ENCODE measurements at places on chromosomes 2 and 18.

- DNase-seq = no peak
Measured at GRCh38 chr2:233380995-233381637, 26.8 kb downstream of the DGKD start.

DNA sequence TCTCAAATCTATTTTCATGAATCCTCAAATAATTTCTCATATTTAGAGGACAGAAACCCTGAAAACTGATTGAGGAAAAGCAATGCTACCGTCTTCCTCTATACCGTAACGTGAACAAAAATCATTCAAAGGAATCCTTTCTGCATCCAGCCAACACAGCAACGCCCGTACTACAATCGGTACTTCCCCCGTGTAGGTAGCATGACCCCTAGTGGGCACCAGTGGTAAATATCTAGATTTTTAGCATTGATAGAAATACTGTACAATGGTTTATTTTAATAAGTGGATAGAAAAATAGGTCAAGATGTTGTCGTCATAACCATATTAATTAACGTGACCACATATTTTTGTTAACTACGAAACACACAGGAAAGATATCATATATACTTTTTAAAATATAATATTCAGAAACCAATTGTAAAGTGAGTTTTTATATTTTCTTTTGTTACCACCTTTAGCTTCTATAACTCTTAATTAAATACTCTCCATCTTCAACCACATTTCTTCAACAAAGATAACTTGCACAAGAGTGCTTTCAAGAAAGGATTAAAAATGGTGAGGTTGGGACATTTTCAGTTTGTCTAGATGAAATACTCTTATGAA lies 194.1 kb downstream of the SS18 start:
- DNase-seq = peak; percentile 24

- no peak for DNase-seq
Measured at GRCh38 chr2:156841321-156841720, 405.1 kb downstream of the GPD2 start.

DNA sequence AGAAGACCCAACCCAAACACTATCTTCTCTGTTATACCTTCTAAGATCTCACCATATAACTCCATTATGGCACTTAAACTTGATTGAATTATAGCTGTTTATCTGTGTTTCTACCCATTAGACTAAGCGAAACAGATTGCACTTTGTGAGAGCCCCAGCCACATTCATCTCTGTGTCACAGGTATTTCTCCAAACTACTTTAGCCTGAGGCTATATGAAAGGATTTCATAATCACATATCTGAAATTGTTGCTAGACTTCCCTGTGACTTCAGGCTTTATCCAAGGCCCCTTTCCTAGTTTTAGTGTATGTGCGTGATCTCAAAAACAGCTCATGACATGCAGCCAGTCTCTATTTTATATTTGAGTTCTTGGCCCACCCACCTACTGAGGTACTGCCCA lies 745.0 kb upstream of the ACVR2A start:
- no peak for DNase-seq

GRCh38 chr2:142291969-142292368 lies 161.2 kb upstream of the LRP1B start:
- no peak for DNase-seq

DNA sequence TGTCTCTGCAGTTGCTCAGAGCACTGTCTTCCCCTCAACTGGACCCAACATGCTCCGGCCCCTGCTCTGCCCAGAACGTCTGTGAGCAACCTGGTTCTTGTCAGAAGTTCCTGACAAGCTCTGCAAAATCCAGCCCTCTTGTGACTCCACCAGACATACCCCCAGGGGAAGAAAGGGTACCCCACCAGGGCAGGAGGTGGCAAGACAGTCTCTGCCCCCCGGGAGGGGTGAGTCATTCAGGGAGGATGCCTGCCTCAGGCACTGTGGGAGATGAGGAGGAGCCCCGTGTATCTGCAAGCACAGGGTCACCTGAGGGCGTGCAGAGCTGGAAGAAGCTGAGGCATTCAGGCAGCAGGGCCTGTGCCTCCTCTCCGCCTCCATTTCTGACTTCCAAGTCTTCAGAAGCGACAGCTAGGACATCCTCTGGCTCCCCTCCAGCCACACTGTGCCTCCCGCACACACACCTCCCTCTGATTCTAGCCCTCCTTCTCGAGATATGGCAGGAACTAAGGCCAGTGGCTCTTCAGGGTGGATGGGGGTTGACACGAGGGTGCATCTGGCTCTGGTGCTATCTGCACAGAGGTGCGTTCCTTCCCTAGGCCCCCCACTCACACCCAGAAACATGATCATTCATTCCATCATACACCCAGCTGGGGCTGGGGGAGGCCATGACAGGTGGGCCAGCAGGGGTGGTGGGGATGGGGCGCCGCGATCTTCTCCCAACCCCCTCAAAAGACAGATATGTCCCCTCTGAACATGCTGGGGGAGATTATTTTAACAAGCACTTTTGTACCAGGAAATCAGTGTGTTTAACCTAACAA lies 222.2 kb downstream of the CYP26B1 start:
- DNase-seq = no peak

GRCh38 chr18:62744076-62744968 lies 29.0 kb downstream of the PHLPP1 start:
- DNase-seq = no peak

GRCh38 chr18:48922801-48923730 lies 27.7 kb downstream of the SMAD7 start:
- DNase-seq = no peak

DNA sequence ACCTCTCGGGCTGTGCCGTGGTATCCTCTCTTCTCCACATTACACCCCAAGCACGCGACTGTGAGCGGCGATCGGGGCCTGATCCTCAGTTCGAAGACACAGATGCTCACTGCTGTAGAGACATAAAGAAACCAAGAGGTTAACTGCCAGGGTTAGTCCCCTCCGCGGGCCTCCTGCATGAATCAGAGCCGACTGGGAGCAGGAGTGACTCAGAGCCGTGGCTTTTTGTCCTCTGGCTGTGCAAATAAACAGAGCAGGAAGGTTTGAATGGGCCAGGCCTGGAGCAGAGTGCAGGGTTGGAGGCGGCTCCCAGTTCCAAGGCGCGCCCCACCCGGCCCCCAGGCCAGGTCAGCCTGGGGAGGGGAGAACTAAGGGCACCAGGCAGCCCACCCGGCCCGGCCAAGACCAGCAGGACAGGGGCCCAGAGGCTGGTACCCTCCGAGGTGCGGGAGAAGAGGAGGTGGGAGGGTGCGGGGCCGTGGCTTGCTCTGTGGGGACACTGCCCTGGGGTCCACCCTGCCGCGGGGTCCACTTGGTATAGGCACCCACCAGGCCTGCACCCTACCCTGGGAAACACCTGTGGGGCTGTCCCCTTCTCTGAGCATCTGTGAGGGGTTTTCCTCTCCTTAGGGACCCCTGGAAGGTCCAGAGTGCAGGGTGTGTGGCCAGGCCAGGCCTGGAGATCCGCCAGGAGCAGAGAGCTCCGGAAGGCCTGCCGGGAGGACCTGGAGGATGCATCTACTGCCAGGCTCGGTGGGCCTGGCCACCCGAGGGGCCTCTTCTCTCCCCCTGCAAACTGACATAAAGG lies 16.5 kb downstream of the TWIST2 start:
- no peak for DNase-seq

- DNase-seq = no peak
Measured at GRCh38 chr2:71129902-71130151, 202 bp downstream of the MCEE start.

GRCh38 chr2:170163411-170164065 lies 14.4 kb upstream of the MYO3B start:
- no peak for DNase-seq

- no peak for DNase-seq
Measured at GRCh38 chr2:180523621-180524340, 456.6 kb upstream of the UBE2E3 start.

- no peak for DNase-seq
Measured at GRCh38 chr18:63195326-63196159, 124.0 kb downstream of the BCL2 start.

GRCh38 chr2:203261326-203262159 lies 22.7 kb downstream of the CYP20A1 start:
- no peak for DNase-seq

DNA sequence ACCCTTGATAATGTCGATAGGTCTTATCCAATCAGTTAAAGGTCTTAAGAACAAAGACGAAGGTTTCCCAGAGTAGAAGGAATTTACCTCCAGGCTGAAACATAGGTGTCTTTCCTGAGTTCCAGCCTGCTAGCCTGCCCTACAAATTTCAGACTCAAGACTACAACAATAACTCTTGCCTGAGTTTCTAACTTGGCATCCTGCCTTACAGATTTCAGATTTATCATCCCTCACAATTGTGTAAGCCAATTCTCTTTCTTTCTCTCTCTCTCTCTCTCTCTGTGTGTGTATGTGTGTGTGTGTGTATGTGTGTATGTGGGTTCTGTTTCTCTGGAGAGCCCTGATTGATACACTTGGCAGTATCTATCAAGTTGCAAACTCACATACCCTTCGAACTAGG lies 37.2 kb upstream of the B4GALT6 start:
- DNase-seq = no peak

- no peak for DNase-seq
Measured at GRCh38 chr2:9596621-9597311, 34.0 kb downstream of the YWHAQ start.

- no peak for DNase-seq
Measured at GRCh38 chr2:20606198-20606597, 44.7 kb downstream of the HS1BP3 start.

GRCh38 chr18:39685303-39685902 lies 2119.8 kb upstream of the CELF4 start:
- DNase-seq = no peak

DNA sequence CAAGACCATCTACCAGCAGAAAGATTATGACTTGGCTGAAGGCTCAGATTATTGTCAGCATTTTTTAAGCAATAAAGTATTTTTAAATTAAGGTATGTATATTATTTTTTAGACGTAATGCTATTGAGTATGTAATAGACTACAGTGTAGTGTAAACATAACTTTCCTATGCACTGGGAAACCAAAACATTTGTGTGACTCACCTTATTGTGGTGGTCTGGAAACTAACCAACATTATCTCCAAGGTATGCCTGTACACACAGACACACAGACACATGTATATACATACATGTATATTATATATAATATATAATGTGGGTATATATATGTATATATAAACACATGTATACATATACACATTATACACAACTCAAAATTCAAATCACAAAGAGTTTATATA lies 9.1 kb upstream of the TMEFF2 start:
- DNase-seq = no peak

DNA sequence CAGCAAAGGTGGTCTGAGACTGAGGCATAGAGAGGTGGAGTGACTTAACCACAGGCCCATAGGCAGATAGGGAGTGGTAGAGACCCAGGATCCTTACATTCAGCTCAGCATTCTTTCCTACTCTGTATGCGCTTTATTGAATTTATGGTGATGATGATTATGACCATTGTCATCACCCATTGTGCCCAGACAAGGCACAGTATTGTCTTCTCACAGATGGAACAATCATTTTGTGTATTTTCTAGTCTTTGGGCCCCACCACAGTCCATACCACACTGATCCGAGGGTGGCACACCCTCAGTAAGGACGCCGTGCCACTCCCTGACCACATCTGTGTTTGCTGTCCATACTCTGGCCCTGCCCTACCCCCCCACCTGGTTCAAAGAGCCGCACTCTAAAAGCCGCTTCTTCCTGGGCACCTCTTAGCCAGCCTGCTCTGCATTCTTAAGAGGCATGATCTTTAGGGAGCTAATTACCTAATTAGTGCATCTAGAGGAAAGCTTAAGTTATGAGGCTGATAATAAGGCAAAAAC lies 179.6 kb upstream of the SMAD2 start:
- DNase-seq = no peak

- no peak for DNase-seq
Measured at GRCh38 chr2:138026111-138027020, 62.1 kb downstream of the HNMT start.

DNA sequence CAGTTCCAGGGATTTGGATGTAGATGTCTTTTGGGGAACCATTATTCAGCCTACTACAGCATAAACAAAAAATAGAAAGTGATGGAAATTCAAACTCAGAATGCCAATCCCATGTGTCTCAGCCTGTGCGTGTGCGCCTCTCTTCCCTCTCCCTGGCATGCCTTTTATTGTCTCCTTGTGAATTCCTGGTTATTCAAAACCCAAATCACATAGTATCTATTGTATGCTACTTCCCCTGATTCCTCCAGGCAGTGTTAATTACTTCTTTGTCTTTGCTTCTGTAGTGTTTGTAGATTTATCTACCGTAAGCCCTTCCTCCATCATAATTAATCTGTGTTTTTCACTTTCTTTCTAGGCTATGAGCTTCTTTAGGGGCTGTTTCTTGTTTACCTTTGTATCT lies 38.9 kb downstream of the RHBDD1 start:
- no peak for DNase-seq

- no peak for DNase-seq
Measured at GRCh38 chr2:86185517-86186212, 9.6 kb downstream of the IMMT start.

- DNase-seq = no peak
Measured at GRCh38 chr18:66048406-66048805, 297.6 kb downstream of the CDH7 start.

GRCh38 chr2:16090650-16091575 lies 150.6 kb downstream of the MYCN start:
- no peak for DNase-seq

DNA sequence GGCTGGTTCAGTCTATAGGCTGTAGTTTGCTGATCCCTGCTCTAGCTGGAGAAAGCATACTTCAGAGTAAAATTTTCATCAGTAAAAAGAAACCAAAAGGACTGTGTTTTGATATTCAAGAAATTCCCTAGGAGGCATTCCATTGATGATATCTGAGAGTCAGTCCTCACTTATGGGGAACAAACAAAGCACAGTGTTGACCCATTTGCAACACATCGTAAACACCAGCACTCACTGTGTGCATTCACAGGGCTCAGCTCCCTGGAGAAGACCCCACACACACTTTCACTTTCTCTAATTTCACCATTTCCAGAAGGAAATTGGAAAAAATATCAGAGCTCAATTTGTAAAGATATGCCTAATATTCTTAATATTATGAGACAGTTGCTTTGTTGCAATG lies 147.1 kb downstream of the PIEZO2 start:
- DNase-seq = no peak

GRCh38 chr2:152505495-152505906 lies 170.5 kb downstream of the FMNL2 start:
- DNase-seq = no peak

- no peak for DNase-seq
Measured at GRCh38 chr18:44356566-44357157, 324.0 kb upstream of the SETBP1 start.

DNA sequence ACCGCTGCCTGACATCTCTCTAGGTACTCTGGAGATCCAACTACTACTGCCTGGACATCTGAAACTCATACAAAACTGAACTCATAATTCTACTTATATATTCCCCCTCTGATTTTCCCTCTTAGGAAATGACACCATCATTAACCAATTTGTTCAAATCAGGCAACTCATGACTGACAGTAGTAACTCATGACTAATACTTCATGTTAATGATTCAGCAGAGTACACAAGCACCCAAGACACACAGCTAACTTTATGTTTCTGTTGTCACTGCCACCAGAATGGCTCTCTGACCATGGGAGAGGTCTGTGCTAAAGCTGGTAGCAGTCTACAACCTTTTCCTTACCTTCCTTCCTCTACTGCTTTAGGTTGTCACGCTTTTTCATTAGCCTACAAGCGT lies 91.1 kb downstream of the ITSN2 start:
- DNase-seq = no peak

- DNase-seq = no peak
Measured at GRCh38 chr2:233384015-233384414, 29.7 kb downstream of the DGKD start.

- peak; percentile 19 for DNase-seq
Measured at GRCh38 chr2:198374375-198375082, 570.1 kb downstream of the PLCL1 start.
